MV-4-11 (cell line): ENCODE measurements at places on chromosomes 1 and 21.

DNA sequence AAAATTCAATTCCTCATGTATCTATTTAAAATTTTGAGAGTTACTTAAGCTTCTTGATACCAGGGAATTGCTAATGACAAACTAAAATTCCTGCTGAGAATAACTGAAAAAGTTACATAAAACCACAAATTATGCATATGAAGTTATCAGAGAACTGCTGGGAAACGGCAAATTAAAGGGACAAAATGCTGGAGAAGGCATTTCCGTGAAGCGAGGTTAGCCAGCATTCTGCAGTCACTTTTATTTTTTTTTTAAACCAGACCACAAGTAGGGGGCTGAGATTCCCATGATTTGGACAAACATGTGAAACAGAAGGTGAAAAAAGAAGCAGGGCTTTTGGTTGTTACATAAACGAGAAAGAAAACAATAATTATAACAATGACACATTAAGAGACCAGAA is 737.6 kb upstream of the CHRM3 start:
- no peak for DNase-seq

DNA sequence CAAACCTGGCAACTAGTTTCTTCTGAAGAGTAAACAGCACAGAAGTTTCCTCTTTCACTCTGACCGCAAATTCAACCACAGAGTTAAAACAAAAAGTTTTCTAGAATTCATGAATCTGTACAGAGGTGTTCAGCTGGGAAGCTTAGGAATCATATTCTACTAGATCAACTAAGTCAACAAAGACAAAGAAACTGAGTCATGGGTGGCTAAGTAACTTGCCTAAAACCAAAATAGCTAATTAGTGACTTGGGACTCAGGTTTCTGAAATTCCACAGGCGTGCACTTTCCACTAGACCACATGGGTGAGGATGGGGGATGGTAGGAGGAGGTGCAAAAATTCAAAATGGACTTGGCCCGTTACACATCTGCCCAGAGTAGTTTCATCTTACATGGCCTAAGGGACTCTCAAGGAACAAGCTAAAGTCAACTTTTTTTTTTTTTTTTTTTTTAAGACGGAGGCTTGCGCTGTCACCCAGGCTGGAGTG is 25.8 kb downstream of the PTPN14 start:
- DNase-seq: peak; percentile 55

- no peak for DNase-seq
Measured at GRCh38 chr1:223110952-223111351, 32.1 kb downstream of the TLR5 start.

GRCh38 chr1:8814865-8815264 is 2.6 kb downstream of the RERE start:
- no peak for DNase-seq

- peak; percentile 96 for DNase-seq
Measured at GRCh38 chr1:20590306-20590777, 1.4 kb downstream of the CDA start.

GRCh38 chr1:239819096-239819495 is 272.6 kb upstream of the FMN2 start:
- no peak for DNase-seq

DNA sequence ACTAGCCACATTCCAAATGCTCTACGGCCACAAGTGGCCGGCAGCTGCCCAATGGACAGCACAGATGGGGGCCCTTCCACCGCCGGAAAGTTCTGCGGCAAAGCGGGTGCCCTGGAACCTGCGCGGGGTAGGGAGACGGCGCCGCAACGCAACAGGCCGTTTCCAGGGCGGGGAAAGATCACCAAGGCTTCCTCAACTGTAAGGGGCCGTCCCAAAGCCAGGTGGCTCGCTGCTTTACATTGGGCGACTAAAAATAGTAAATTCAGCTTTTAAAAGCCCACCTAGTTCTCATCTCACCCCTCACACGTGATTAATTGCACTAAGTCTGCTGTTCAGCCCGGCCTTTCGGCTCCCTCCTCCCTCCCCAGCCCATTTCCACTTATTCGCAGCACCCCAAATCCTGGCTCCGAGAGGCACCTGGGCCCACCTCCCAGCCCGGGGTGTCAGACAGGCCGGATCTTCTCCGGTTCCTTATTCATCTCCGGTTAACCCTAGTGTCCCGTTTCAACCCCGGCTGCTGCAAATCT is 643 bp downstream of the CFAP298 start:
- no peak for DNase-seq

- DNase-seq: no peak
Measured at GRCh38 chr1:59877108-59877682, 49.4 kb downstream of the CYP2J2 start.

GRCh38 chr1:19112891-19113696 is 97.0 kb downstream of the UBR4 start:
- no peak for DNase-seq

DNA sequence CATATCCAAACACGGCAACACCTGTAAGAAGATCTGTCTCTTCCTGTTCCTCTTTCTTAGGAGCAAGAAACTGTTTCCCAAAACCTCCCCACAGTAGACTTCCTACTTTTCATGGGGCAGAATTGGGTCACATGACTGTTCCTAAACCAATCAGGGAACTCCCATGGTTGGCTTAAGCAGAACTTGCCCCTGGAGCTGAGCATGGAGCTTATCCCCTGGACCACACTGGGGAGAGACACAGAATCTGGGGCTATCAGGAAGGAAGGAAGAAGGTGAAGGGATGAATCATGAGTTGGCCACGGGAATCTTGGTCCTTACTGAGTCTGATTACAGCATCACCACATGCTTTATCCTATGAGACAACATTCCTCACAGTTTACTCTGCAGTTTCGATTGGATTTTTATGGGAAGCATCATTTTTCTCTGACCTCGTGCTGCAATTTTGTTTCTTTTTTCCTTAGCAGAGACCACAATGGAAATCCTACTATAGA is 81.8 kb downstream of the CDC7 start:
- peak; percentile 81 for DNase-seq

DNA sequence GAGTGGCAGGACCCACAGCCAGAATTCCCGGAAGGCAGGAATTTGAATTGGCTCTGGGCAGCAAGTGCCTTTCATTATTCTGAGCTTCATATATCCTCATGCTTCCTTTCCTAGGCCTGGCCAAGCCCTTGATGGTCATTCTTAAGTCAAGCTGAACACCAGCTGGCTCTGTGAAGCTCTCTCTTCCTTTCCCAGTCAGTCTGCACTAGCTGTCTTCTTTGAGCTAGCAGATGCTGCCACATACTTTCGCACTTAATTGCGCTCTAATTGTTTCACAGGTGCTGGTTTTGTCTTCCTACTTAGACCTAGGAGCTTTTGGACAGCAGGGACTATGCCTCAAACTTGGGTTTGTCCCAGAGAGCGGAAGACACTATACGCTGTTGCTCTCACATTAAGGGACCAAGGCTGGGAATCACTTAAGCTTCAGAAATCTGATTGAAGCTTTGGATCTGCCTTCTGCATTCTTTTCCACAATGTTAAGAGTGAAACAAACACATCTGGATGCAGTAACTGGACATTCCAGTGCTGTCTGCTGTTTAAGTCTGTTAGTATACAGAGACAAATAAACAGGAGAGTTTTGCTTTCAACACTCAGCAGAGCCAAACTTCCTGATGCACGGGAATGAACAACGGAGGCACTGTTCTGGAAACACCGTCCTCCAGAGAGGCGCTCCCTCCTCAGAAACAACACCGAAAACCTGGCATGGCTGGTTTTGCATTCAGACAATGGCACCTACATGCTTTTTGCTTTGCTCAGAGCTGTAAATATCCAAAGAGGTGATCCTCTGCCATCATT is 2.2 kb downstream of the TLR5 start:
- DNase-seq: no peak

- DNase-seq: no peak
Measured at GRCh38 chr1:32394890-32395432, 720 bp upstream of the BSDC1 start.

- DNase-seq: peak; percentile 55
Measured at GRCh38 chr21:31342348-31342747, 1.7 kb downstream of the TIAM1 start.

- DNase-seq: peak; percentile 66
Measured at GRCh38 chr1:186960861-186961260, 132.1 kb downstream of the PLA2G4A start.

- DNase-seq: peak; percentile 65
Measured at GRCh38 chr1:239367196-239367810, 19.1 kb upstream of the CHRM3 start.

DNA sequence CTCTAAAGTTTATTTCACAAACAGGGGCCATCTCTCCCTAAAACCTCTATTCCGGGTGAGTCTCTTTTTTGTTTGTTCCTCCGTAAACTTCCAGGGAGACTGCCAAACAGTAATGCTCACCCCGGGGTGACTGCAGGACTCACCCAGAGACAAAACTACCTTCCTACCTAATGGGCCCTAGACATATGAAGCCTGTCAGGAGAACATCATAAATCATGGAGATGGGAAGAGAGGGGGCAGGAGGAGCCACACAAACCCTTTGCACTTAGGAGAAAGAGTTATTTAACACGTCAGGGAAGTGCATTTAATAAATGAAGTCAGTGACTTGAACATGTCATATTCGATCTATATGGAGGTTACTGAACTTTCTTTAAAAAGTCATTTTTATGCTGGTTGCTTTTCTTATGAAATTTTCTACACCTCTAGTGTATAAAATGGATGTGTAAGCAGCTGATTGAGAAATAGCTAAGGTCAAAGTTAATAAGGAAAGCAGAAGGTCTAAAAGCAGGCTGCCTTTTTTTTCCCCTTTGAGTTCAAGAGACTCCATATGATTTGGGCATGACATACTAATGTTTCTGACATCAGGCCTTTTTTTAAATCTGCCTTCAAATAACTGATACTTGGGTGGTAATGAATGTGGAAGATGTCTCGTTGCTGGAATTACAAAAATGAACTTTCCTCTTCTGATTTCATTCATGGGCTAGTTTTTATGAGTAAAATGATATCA is 286.9 kb upstream of the USP25 start:
- DNase-seq: peak; percentile 51

- DNase-seq: no peak
Measured at GRCh38 chr1:20903437-20903836, 116.3 kb upstream of the HP1BP3 start.

GRCh38 chr1:20100632-20101355 is 18.5 kb downstream of the PLA2G2D start:
- peak; percentile 65 for DNase-seq

DNA sequence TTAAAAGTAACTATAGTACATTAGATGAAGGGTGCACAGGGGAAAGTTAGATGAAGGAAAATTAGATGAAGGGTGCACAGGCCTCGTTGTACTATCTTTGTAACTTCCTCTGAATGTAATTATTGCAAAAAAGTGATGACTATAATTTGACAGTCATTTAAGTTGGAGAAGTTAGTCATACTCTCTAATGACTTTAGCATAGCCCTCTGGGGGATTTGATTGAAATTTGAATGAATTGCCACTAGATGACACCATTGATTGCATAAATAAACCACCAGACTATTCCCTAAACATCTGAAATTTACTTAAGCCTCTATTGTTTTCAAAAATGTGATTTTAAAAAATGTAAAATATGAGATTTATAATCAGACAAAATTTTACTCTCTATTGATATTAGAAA is 102.6 kb downstream of the TPR start:
- no peak for DNase-seq
